ENCODE measurements at places on chromosomes 11 and 22. TPM values are rescaled to one million over a fixed set of nuclear protein-coding genes. Genes with fewer than 3 reads are reported as not detected.

Gene OR51E2
- 0.59 TPM for total RNA-seq

Gene MAJIN
- under 0.01 TPM for total RNA-seq

Gene SCUBE2
- total RNA-seq, result 1.8 TPM

Gene LRRC56
- 0.89 TPM for total RNA-seq

Gene PIK3IP1
- total RNA-seq, result 23.2 TPM

Gene SCGB2A2
- total RNA-seq, result not detected

Gene NAALADL1
- 17.3 TPM for total RNA-seq

Gene RPLP2
- 123 TPM for total RNA-seq

Gene SLC25A45
- 1.5 TPM for total RNA-seq

Gene OPCML
- 0.89 TPM for total RNA-seq

Gene PGA5
- not detected for total RNA-seq

Gene HSPB2
- 0.14 TPM for total RNA-seq

Gene ABTB2
- total RNA-seq, result 14.2 TPM

Gene KRTAP5-2
- not detected for total RNA-seq

Gene FOLR1
- total RNA-seq, result not detected

Gene KRTAP5-11
- not detected for total RNA-seq

Gene MMP13
- total RNA-seq, result not detected

Gene DGCR6
- 1.8 TPM for total RNA-seq

Gene ACCS
- total RNA-seq, result 6.5 TPM

Gene NAT10
- total RNA-seq, result 12.2 TPM

Gene GGTLC3
- not detected for total RNA-seq

Gene CTNND1
- total RNA-seq, result 107 TPM

Gene C1QTNF4
- 0.05 TPM for total RNA-seq

Gene RIMBP3B
- not detected for total RNA-seq

Gene CSRP3
- total RNA-seq, result not detected

Gene ACRV1
- not detected for total RNA-seq

Gene CDC42EP2
- total RNA-seq, result 20.8 TPM

Gene GALNT18
- 51.7 TPM for total RNA-seq

Gene MMP7
- total RNA-seq, result not detected

Gene ETS1
- 41.9 TPM for total RNA-seq

Data from smooth muscle cell of the umbilical artery (primary cell).